HS-5 (cell line): ENCODE measurements at places on chromosomes 4 and X.

DNA sequence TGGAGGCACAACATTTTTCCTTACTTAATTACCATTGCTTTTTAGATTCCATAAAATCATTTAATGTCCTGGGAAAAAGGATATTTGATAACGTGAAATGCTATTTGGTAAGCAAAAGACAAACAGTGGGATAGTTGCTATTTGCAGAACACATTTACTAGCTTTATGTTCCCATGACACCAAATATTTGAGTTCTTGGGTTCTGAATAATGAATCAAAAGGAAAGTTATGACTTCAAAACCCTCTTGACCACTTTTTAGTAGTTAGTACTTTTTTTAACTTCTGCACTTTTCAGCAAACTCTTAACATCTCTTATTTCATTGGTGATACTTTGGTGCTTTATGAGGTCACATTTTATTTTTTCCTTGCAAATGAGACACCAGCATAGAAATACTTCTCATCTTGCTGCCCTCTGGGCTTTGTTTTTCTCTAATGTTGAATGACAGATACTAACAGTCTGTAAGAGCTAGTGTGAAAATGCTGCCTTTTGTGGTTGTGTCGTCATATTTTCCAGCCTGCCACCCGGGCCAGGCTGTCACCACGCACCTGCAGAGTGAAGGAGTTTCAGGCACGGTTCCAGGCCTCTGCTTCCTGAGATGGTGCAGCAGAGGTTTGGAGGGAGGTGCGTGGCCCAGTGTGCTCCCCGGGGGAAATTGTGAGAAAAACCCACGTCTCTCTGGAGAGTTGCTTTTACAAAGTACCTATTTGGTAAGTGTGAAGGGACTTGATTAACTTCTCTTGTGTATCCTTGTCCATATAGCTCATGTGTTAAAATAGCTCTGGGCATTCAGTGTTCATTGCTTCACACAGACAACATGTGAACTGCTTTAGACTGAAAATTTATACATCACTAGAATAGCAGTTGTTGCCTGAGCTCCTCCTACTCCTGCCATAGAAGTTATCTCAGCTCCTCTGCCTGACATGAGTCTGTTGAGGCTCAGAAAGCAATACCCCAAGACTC, 34.7 kb downstream of the MSL3 start:
- no peak for DNase-seq

DNA sequence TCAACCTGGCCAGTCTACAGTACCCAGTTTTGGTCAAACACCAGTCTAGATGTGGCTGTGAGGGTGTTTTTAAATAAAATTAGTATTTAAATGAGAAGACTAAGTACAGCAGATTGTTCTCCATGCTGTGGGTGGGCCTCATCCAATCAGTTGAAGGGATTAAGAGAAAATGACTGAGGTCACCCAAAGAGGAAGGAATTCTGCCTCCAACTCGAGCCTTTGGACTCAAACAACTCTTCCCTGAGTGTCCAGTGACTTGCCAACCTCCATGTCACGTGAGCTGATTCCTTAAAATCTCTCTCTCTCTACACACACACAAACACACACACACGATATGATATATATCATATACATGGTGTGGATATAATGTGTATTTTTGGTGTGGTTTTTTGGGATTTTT, 10.0 kb downstream of the TREX2 start:
- DNase-seq, result no peak

GRCh38 chr4:42159271-42160001, 7.0 kb upstream of the BEND4 start:
- DNase-seq, result no peak

GRCh38 chr4:106809076-106809475, 227.0 kb downstream of the DKK2 start:
- DNase-seq, result no peak

DNA sequence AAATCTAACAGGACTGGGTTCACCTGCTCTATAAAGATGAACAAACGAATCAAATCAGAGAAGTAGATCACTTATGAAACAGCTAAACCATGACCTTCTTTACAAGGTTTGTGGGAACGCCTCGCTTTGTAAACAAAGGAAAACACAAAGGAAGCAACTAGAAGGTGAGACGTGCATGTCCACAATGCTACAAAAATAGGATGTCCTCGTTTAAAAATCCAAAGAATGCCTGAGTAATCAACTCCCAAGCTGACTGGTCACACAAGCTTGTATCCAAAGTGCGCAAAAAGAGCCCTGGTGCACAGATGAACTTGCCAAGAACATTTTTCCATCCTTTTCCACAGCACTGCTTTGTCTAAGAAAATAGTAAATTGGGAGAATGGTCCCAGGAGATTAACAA, 6.3 kb upstream of the SH3KBP1 start:
- DNase-seq, result no peak

DNA sequence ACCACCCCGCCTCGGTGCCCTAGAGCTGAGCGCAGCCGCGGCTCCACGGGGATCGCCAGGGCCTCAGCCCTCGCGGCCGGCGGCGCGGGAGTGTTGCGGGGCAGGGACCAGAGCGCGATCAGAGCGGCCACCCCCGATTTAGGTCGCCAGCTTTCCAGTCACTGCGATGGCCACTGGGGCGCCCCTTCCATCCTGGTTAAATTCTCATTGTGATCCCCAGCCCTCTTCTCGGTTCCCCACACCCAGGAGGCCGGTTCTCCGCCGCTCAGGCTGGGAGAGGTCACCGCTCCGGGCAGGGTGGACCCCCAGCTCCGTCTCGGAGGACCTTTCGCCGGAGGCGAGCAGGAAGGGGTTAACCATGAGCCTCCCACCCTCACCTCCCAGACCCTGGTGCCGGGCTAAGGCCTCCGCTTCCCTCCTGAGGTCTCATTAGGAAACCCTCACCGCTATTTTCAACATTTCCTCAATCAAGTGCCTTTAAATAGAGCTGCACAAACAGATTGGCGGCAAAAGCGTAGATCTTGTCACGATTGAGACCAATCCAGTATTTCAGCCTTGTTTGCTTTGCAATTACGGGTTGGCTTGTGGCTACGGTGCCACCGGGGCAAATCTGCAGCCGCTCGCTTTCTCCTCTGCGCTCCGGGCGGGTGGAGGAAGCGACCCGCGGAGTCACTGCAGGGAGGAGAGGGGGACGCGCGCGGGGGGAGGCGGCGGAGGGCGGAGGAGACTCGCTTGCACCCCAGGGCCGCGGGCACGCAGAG, 8.3 kb upstream of the HAND2 start:
- DNase-seq, result no peak

- DNase-seq, result no peak
Observed at GRCh38 chr4:94304365-94304971, 38.2 kb downstream of the HPGDS start.

DNA sequence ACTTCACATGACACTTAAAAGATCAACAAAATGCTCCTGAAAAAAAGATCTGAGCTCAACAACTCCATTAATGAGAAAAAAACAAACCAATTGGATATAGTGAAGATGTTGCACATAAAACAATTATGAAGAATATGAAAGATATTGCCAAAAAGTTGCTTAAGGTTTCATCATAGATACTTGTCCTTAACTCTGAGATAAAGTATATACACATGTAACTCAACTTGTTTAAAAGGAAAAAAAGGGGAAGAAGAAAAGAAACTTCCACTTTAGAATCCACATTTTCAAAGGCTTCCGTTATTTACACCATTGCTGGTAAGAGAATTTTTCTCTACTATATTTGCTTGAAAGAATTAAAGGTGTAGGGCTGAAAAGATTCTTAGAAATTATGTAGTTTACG, 2.7 kb downstream of the AFAP1 start:
- DNase-seq, result no peak

DNA sequence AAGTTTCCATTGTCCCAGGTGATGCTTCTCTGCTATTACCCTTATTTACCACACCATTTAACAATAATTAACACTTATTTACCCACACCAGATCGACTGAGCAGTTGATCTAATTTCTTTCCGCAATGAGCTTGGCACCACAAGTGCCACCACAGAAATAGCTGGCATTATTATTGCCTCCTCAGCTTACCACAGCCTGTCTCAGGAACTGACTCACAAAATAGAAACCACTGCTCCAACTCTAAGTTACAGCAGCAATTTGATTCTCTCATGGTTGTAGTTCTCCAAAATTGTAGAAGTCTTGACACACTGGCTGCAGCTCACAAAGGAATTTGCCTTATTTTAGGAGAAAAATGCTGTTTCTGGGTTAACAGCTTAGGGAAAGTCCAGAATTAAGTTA, 22.5 kb downstream of the ZNF721 start:
- DNase-seq, result no peak

- no peak for DNase-seq
Observed at GRCh38 chr4:40923316-40924095, 173.8 kb downstream of the NSUN7 start.

DNA sequence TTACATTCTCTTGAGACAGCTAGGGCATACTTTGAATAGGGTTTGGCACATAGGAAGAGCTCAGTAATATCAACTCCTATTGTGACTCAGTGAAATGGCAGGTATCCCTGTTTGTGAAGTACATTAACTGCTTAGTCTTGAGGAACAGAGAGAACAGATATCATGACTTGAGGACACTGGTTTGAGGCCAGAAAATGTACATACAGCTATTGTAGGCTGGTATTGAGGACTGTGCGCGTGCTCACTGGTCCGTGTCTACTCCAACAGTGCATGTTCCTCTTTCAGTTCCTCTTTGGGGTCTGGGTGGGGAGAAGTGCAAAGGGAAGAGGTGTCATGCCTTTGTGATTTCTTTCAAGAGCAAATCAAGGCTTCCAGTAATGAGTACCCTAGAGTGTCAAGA, 34.6 kb upstream of the TBC1D9 start:
- DNase-seq, result no peak

GRCh38 chr4:147334478-147334877, 146.4 kb upstream of the EDNRA start:
- no peak for DNase-seq
